ENCODE measurements at places on chromosomes 7 and 10. TPM values are rescaled to one million over a fixed set of nuclear protein-coding genes. Genes with fewer than 3 reads are reported as not detected.

- no peak for DNase-seq
These were observed 1.7 kb upstream of the PAX2 start for GRCh38 chr10:100743626-100744135.

Gene TUBAL3
- not detected for total RNA-seq

Gene LIPJ
- not detected for total RNA-seq

Gene HOXA13
- not detected for total RNA-seq
